Stimulated activated CD4-positive, alpha-beta T cell treated with anti-CD3 and anti-CD28 coated beads, Interleukin-2, amount 100 ng/mL, for 24 hours (primary cell): ENCODE measurements at places on chromosomes 11 and 22.

DNA sequence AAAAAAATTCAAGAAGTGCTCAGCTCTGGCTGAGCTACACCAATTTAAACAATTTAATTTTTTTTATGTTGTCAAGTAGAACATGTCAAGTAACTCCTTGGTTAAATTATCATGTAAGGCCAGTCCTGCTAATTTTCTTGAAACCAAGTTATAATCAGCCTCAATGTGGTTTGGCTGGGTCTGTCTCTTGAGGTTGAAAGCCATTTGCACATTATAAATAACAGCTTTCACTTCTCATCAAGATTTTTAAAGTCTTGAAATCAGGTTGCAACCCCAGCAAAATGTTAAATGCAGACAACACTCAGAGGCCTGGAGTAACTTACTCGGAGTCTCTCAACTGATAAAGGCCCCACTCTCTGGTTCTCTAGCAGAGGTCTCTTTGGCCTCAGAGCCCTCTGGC is 324.4 kb downstream of the BRD1 start:
- DNase-seq, result no peak

GRCh38 chr11:20597680-20598484 is 1.5 kb upstream of the SLC6A5 start:
- DNase-seq, result no peak

- DNase-seq, result peak; percentile 40
These were observed 444 bp downstream of the CAVIN3 start for GRCh38 chr11:6319704-6320410.

- DNase-seq, result no peak
These were observed 46.5 kb downstream of the NFAM1 start for GRCh38 chr22:42385696-42386095.

- DNase-seq, result no peak
These were observed 73.3 kb upstream of the CSNK2A3 start for GRCh38 chr11:11426226-11426952.

DNA sequence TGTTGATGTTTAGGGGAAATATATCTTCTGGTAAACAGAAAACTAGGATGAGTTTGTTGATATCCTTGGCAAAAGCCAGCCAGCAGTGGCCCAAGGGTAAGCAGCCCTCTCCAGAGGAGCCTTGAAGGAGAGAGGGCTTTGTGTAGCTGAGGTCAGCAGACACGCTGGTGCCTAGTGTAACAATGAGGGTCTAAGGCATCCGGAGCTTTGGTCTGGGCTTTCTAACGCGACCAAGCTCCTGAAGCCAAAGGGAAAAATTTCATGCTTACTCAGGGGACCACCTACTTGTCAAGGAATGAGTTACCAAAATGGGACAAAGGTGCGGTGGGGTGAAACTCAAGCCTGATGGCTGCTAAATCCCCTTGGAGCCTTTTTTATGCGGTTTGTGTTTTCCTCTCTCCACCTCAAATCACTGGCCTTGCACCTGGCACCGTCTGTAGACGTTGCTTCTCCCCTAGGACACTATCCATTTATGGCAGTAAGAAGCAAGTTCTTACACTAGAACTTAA is 134.9 kb downstream of the DBX1 start:
- DNase-seq, result no peak

GRCh38 chr11:15818132-15818842 is 538.1 kb downstream of the SOX6 start:
- DNase-seq, result no peak

DNA sequence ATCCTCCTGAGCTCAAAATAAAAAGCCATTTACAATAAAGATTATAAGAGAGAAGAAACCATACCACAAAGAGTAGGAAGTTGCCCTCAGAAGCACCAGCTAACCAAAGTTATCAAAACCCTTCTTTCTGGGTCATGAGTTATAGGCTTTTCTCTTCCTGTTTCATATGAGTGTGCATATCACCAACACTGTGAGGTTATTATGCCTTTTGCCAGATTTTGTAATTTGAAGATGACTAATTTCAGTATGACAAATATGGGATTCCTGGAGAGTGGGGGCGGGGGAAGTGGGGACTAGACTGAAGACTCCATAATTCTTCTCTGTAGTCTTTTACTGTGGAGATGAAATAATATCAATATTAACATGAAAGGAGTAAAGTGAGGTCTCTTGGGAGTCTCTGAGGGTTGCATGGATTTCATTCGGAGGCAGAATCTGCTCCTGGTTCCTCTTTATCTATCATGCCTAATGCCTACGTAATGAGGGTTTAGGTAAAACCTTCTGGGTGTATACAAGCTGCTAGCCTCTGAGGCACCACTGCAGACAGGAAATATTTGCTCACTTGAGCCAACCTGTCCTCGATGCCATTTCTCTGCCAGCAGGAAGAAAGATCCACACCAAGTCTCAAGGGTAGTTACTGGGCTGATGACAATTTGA is 2.1 kb downstream of the LPXN start:
- DNase-seq, result peak; percentile 81

DNA sequence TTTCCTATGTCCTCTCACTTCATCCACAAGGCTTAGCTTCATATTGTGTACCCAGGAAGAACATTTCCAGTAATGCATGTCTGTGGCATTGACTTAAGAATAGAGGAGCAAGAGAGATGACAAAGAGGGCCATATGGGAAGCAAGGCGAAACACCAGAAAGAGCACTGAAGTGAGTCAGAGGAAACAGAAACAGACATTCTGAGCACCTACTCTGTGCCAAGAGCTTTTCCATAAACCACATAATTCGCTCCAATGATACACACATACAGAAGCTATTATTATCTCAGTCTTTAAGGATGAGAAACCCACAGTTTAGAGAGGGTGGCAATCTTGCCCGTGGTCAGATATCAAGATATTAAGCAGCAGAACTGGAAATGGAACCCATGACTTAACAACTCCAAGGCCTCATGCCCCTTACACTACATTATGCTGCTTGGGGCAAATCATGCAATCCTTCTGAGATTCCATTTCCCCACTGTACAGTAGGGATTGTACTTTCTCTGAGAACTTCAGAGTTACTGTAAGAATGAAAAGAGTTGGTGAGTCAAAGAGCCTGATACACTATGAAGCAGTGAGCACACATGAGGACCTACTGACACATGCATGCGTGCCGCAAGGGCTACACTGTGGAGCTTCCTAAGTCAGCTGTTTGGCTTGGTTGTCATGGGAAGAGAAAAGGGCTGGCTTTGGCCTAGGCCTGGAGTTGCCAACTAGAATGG is 126.6 kb downstream of the KCNC1 start:
- DNase-seq, result no peak

- no peak for DNase-seq
These were observed 32.3 kb downstream of the ACO2 start for GRCh38 chr22:41501209-41501608.

DNA sequence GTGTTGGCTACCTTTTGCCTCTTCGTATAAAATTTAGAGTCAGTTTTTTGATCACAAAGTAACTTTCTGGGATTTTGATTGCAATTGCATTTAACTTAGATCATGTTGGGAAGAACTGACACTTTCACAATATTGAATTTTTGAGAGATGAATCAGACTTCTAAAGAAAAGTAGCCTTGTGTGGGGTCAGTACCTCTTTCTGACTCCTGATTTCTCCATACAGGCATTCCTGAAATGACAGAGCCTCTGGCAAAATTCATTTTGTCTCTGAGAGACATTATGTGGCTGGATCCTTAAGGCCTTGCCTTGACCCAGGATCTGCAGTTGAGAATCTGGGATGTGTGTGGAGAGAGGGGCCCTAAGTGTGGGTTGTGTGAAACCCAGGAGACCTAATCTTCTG is 37.8 kb downstream of the PPFIBP2 start:
- DNase-seq, result no peak

GRCh38 chr22:23099531-23099804 is 29.1 kb downstream of the GNAZ start:
- DNase-seq, result no peak

DNA sequence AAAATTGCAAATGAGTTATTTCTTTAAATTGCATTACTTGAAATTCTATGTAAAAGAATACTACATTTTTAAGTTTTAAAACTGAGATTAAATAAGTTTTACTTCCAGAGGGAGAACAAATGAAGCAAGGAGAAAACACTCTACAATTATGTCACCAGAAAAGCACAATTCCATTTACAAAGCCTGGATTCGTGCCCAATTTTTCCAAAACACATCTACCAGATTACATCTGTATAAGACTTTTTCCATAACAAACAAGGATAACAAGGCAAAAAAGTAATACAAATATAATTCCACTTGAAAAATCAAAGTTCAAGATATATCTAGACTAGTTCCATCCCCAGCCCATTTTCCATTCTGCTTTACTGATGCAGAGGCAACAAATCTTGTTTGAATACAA is 40.5 kb downstream of the MTMR2 start:
- no peak for DNase-seq

DNA sequence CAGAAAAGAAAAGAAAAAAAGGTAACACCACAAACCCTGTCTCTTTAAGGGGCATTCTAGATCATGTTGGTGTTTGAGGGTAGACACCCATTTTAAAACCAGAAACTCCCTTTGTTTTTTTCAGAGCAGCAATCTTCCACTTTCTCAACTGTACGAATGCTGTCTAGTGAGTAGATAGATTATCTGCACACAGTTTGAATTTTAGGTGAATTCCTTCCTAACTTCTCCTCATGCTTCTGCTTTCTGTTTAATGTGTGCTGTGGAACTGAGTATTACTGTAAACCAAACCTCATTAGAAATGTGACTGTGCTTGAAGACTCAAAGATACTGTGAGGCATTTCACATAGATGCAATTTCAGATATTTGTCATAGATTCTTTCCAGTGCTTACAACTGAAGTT is 102.4 kb downstream of the PRMT3 start:
- DNase-seq, result no peak

DNA sequence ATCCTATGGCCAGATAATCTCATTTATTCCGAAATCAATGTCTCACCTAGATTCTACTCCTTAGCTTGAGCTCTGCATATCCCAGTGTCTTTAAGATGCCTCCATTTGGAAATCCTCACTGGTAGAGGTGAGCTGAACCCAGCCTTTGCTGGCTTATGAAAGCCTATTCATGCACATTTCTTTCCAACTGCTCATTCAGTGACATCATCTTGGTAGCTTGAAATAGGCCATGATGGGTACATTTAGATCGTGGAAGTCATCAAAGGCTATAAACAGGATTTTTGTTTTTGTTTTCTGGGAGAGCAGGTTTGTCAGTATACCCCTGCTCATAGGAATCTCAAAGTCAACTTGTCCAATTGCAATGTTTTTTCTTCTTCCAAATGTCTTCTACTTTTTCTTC is 6.0 kb downstream of the NXPE1 start:
- DNase-seq, result no peak

DNA sequence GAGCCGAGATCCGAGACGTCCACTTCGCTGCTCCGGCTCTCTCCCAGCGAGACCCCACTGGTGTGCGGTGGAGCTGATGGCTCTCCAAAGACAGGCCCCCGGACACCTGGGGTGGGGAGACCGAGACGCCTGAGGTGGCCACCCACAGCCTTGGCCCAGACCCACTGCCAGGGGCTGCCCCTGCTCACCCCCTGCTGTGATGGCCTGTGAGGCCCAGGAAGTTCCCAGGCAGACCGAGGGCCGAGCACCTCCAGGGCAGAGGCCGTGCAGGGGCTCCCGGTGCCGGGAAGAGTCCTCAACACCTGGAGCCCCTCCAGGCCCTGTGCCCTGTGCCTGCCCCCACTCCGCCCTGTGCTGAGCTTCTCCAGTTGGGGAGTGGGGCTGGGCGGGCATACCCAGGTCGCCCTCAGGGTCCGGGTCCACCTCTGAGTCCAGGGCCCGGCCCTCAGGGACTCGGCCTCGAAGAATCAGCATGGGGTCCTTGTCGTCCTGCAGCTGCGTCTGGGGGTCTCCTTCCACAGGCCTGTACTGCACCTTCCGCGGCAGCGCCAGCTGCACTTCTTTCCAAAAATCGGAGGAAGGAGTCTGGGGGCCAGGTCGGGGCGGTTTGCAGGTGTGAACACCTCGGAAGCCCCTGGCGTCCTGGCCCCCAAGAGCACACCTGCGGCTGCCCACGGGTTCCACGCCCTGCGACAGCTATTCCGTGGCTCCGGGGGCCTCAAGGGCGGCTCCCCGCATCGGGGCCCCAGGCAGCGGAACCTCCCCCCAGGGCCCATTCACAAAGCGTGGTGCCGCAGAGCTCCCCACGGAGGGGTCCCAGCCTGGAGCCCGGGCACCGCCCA is 8.6 kb downstream of the SIGIRR start:
- no peak for DNase-seq

DNA sequence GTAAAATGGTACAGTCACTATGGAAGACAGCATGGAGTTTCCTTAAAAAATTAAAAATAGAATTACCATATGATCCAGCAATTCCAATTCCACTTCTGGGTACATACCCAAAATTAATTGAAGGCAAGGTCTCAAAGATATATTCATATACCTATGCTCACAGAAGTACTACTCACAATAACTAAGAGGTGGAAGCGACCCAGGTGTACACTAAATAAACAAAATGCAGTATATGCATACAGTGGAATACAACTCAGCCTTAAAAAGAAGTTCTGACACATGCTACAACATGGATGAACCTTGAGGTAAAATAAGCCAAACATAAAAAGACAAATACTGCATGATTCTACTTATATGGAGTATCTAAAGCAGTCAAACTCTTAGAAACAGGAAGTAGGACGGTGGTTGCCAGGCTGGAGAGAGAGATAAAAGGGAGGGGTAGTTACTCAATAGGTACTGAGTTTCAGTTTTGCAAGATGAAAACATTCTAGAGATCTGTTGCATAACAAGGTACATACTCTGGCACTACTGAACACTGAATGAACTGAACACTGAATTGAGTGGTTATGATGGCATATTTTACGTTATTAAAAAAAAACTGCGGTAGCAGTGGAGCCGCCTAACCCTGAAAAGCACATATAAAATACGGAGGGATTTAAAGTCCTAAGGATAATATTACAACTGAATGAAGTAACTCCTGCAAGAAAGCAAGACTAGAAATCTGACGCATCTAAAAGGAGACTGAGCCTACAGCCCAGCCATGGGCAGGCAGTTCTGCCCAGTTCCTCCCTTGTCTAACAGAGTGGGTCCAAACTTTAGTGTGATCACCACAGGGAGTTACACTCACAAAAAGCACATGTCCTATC is 12.8 kb downstream of the DGCR2 start:
- peak; percentile 29 for DNase-seq

DNA sequence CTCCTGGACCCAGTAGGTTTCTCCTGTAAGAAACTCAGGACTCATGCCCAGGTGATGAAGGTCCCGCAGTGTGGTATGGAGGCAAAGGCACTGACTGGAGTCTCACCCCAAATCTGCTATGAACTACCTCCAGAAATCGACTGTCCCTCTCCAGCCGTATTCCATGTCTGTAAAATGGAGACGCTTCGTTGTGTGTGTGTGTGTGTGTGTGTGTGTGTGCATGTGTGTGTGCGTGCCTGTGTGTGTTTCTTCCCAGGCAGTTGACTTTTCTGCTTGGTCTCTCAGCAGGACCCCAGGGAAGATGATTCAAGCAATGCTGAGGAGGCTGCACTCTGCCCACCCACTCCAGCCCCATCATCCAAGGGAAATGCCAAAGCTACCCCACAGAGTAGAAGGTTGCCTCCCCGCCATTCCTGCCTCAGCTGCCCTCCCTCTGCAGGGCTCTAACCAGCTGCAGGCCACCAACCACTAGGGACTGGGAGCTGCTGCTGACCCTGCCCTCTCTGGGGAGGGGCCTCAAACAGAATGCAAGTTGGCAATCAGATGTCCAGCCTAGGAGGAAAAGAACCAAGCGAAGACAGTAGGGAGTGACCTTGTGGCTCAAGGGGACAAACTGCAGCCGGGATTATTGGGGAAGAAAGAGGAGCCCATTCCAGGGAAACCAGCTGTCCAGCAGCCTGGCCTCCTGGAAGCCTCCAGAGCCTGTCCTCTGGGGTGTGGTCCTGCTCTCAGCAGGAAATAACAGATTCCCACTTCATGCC is 56.2 kb downstream of the SLC22A12 start:
- DNase-seq, result no peak

GRCh38 chr11:75342966-75343870 is 8.2 kb downstream of the ARRB1 start:
- no peak for DNase-seq
